ENCODE measurements at places on chromosomes 1 and 21. TPM values are rescaled to one million over a fixed set of nuclear protein-coding genes. Genes with fewer than 3 reads are reported as not detected.

NT5C1A gene
- total RNA-seq, result not detected

RSPO1 gene
- total RNA-seq, result 0.08 TPM

OVAAL gene
- total RNA-seq, result not detected

AIRE gene
- not detected for total RNA-seq

IGFN1 gene
- 1.1 TPM for total RNA-seq

ZBTB8A gene
- 2.9 TPM for total RNA-seq

ANGPTL1 gene
- total RNA-seq, result not detected

NR1I3 gene
- total RNA-seq, result not detected

HTR1D gene
- 14.7 TPM for total RNA-seq

COL24A1 gene
- total RNA-seq, result 0.03 TPM

CD1B gene
- not detected for total RNA-seq

DISP3 gene
- total RNA-seq, result 0.21 TPM

SUSD4 gene
- 0.38 TPM for total RNA-seq

ADAMTS5 gene
- not detected for total RNA-seq

HSF2BP gene
- total RNA-seq, result 1.7 TPM

OR2G6 gene
- not detected for total RNA-seq

RNF186 gene
- total RNA-seq, result not detected

NUDT4B gene
- 0.43 TPM for total RNA-seq

TNFAIP8L2 gene
- not detected for total RNA-seq

OPTC gene
- not detected for total RNA-seq

SERTAD4 gene
- total RNA-seq, result 1.4 TPM

CAPN8 gene
- 0.45 TPM for total RNA-seq

CACNA1S gene
- 0.01 TPM for total RNA-seq

PTGS2 gene
- 10.0 TPM for total RNA-seq

SPRR1A gene
- not detected for total RNA-seq

KRTAP19-4 gene
- total RNA-seq, result not detected

BCL10 gene
- 17.9 TPM for total RNA-seq

PRAMEF1 gene
- not detected for total RNA-seq

DYNLT5 gene
- total RNA-seq, result not detected

MRPL39 gene
- 36.5 TPM for total RNA-seq

GPR25 gene
- not detected for total RNA-seq
